ENCODE measurements at places on chromosomes 4 and X.
A peak's percentile ranks its signal among the peaks of the same experiment; 100 is the strongest.

- no peak for DNase-seq
These were observed 21.2 kb upstream of the TENM3 start for GRCh38 chr4:182221987-182222386.

DNA sequence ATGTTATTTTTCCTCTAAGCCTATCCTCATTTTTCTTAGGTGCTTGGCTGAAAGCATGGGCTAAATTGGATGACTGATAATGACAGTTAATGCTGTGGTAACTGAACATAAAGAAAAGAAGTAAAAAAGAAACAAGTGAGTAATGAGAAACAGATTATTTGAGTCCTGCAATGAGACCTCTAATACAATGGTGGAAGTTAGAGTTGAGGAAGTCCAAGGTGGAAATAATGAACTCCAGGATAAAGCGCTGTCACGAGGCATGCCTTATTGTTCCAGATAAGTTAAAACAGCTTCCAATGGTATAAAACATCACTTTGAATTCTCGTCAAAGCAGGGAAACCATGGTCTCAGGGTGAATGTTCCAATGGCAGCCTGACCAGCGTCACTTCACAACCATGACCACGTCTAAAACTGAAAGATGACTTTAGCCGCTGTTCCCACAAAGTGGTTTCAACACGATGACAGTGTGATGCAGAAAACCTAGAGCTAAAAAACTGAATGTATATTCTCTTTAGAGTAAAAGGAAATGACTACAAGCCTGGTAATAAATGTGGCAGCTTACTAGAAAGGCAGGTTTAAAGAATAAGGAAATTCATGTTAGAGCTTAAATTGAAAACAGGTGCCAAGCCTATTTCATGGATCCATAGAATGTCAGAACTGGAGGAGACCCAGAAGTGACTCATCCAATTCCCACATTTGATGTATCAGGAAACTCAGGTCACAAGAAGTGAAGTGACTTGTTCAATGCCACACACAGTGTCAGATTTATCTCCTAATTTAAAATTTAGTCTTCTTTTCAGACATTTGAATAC lies 202.6 kb upstream of the GYPA start:
- no peak for DNase-seq

- DNase-seq = no peak
These were observed 184.4 kb downstream of the PCDH7 start for GRCh38 chr4:30904588-30904987.

DNA sequence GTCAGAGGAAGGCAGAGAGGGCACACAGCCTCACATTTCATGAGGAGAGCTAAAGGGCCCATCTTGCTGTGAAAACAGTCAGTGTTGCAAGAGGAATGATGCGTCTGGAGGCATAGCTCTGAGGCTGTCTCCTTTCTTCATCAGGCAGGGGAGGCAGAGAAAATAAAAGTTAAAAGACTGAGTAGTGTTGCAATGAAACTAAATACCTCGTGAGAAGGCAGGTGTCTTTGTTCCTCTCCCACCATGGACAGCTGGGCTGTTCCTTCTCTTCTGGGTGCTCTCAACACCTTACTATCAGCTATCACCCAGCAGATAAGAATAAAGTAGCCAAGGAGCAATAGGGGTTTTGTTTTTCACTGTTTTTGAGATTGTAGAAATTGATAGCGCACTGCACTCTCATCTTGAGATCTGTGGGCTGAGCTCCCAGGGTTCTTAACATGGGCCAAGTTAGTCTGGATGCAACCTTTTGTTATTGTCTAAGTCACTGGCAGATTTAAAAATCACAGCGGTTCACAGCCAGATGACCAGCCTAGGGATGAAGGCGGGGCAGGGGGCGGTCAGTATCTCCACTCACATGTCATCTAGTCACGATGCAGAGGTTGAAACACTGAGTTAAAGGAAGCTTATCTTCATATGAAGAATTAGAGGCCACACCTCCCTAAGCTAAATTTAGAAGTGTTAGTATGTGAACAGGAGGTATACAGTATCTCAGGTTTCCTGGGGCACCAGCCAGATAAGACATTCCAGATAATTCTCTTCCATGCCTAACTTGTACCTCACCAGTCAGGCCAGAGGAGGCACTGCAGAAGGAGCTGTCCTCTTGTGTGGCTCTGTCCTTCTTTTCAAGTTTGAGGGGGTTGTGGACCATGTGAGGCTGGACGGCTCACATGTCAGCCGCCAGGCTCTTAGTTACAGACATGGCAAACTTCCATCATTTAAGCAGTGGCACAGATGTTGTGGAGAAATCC lies 36.9 kb downstream of the PARM1 start:
- DNase-seq = peak; percentile 95

DNA sequence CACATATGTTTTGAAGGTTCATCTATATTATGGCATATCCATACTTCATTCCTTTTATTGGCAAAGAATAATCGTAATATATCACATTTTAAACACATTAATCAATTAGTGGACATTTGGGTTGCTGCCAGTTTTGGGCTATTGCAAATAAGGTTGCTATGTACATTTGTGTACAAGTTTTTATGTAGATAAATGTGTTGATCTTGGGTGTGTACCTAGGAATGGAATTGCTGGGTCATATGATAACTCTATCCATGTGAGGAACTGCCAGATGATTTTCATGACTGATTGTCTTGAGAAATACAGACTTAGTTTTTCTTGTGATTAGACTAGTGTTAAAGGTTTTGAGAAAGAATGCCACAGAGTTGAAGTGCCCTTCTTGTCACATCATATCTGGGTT lies 99.2 kb upstream of the RAB40AL start:
- no peak for DNase-seq

GRCh38 chr4:42172921-42173320 lies 20.5 kb upstream of the BEND4 start:
- no peak for DNase-seq

- no peak for DNase-seq
These were observed 52.7 kb downstream of the ACOX3 start for GRCh38 chr4:8387615-8388527.

DNA sequence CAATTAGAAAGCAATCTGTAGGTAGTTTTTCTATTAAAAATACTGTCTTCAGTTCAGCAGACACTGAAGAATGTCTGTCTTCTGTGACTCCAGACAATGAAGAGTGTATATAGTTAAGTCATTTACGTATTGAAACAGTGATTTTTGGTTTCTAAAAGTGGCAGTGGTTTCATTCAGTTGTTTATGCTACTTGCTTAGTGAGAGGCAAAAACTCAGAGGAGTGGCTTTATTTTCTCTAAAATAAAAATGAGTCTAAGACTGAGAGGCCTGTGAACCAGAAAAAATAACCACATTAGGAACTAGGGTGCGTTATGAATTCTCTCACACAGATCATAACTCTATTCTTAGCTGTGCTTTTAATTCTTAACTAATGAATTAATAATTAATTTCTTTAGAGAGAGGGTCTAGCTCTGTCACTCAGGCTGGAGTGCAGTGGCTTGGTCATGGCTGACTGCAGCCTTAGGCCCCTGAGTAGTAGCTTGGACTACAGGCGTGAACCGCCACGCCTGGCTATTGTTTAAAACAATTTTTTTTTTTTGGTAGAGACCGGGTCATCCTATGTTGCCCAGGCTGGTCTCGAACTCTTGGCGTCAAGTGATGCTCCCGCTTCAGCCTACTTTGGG lies 31.4 kb downstream of the FREM3 start:
- no peak for DNase-seq

- peak; percentile 69 for DNase-seq
These were observed 56.6 kb upstream of the BCOR start for GRCh38 chrX:40154250-40154852.

DNA sequence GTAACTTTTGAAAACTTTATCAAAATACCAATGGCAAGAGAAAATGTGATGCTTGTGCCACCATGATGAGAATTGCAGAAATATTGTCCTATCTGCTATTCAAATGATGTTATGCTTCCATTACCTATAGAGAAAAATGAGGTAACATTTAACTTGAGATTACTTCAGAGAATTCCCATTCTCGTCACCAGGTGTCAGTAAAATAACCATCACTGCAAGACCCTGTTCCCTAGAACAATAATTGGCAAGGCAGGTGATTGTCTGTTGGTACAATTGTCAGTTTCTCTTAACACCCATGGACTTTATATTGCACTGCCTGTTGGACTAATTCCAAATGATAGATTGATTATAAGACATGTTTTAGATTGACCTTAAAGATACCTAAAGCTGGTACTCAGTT lies 179.9 kb downstream of the GABRG1 start:
- no peak for DNase-seq

DNA sequence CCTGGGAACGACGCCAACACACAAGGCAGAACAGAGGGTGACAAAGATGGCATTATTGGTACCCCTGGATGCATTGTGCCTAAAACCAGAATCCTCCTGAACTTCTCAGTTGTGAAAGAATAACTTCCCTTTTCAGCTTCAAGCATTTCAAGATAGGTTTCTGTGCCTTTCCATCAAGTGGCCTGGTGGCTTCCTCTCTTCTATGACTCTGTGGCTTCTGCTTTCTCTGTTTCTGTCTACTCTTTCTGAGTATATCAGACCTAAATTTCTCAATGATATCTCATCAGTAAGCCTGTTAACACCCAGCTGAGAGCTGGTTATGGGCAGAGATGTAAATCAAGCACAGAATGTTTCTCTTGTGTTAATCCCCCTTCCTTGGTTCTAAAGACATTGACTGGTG lies 21.4 kb upstream of the FAM9B start:
- DNase-seq = no peak

GRCh38 chr4:98627531-98628257 lies 30.7 kb downstream of the TSPAN5 start:
- DNase-seq = no peak

DNA sequence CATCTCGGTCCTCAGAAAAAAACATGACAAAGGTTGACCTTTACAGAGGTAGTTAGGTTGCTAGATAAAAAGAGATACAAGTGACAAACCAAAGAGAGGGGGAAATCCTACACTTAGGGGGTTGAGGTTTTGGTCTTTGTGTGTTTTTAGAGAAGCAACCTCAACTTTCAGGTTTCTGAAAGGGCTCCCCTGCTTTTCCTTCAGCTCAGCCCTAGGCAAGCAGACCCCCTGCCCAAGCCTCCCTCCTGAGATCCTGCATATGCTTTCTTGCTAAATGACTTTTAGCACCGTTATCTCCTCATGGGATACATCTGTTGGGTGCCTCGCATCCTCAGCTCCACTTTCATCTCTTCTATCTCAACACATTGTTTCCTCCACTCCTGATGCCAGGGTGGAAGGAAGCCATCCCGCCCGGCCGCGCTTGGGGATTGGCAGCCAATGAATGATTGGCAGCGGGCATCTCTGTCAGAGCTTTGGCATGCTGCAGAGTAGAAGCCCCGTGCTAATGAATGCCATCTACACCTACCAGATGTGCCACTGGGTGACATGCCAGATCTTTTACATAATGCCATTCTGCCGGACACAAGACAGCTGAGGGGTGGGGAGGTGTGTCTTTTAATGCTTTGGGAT lies 15.0 kb upstream of the PRDM8 start:
- peak; percentile 40 for DNase-seq

GRCh38 chrX:100829730-100830129 lies 9.5 kb downstream of the CSTF2 start:
- no peak for DNase-seq

DNA sequence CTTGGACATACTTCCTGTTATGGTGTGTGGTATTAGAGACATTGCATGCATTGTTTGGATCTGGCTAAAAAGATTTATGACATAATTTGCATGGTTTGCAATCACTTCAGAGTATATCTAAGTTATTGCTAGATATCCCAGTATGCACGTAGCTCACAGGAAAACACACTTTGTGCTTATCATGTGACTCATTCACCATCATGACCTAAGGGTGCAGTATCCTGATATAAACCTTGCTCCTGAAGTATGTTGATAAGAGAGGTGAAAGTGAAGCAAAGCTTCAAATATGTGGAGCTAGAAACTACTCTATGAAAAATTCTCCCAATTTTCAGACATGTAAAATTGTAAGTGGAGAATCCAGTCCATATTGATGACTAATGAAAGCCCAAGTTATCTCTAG lies 46.9 kb upstream of the GRXCR1 start:
- no peak for DNase-seq

DNA sequence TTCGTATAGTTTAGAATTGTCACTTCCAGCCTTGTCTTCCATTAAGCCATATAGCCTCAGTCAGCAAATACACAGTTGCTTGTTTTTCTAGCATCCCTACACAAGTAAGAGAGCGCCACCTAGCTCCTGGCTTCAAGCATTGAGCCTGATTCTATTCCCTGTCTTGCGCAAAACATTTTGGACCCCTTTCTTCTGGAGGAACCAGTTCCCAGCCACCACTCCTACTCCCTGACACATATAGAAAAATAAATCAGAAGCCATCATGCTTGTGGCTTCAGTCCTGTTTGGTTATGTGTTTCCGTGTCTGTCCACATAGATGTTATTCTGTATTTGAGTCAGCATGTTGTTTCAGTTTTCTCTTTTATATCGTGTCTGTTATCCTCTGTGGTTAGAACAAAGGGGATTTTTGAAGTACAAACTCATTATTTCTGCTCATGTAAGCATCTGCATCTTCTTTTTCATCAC lies 59.9 kb downstream of the GK start:
- peak; percentile 60 for DNase-seq

GRCh38 chr4:63663870-63664269 lies 745.4 kb downstream of the TECRL start:
- DNase-seq = no peak

DNA sequence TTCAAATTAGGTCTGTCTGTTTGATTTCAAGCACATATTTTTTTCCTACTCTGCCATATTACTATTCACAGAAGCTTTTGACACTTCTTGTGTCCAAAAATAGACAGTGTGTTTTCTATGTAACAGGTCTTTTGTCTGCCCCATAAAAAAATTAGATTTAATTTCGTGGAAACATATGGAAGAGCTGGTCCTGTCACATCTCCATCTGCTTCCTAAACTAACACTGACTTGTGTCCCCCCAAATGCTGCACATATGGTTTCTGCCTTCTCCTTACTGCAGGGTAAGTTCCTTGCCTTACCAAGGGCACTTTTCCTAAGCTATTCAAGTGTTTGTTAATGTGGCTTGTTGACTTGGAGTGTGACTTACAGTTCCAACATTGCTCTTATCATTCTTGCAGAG lies 340.7 kb upstream of the ARX start:
- DNase-seq = no peak

GRCh38 chrX:57138674-57139073 lies 1.5 kb upstream of the SPIN2A start:
- DNase-seq = no peak

DNA sequence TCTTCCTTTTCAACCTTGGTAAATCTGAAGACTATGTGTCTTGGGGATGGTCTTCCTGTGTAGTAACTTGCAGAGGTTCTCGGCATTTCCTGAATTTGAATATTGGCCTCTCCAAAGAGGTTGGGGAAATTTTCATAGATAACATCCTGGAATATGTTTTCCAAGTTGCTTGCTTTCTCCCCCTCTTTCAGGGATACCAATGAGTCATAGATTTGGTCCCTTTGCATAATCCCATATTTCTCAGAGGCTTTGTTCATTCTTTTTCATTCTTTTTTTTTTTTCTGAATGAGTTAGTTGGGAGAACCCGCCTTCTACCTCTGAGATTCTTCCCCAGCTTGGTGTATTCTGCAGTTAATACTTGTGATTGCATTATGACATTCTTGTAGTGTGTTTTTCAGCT lies 549.2 kb upstream of the AMOT start:
- no peak for DNase-seq

GRCh38 chr4:123667991-123668390 lies 271.4 kb downstream of the SPRY1 start:
- no peak for DNase-seq

GRCh38 chrX:17081968-17082367 lies 135.5 kb downstream of the REPS2 start:
- DNase-seq = peak; percentile 11

GRCh38 chr4:173443121-173443520 lies 44.2 kb upstream of the SCRG1 start:
- DNase-seq = no peak

- DNase-seq = no peak
These were observed 1287.6 kb downstream of the STIM2 start for GRCh38 chr4:28148221-28148620.

GRCh38 chr4:176653401-176654220 lies 139.1 kb downstream of the VEGFC start:
- no peak for DNase-seq
